ENCODE measurements at places on chromosomes 3 and 15. TPM values are rescaled to one million over a fixed set of nuclear protein-coding genes. Genes with fewer than 3 reads are reported as not detected.

Gene SCAMP2
- 77.9 TPM for total RNA-seq

DNA sequence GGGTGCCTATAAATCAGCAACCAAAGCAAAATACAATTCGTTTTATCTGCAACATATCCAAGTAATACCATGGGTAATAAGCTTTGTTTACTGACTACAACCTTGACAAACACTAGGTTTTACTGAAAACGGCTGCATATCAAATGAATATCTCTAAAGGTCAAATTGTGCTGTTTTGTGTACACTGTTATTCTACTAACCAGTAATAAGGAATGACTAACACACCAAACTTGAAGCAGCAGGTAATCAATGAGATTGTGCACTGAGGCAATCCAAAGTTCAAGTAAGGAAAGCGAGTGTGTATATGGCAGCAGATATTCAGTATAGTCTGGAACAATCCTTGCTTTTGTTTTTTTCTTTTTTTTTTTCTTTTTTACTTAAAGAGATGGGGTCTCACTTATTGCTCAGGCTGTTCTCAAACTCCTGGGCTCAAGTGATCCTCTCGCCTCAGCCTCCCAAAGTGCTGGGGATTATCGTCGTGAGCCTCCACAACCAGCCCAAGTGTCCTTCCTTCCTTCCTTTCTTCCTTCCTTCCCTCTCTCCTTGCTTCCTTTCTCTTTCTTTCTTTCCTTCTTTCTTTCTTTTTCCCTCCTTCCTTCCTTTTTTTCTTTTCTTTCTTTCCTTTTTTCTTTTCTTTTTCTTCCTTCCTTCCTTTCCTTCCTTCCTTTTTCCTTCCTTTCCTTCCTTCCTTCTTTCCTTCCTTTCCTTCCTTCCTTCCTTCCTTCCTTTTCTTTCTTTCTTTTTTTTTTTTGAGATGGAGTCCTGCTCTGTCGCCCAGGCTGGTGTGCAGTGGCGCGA, 34.9 kb downstream of the AP3S2 start:
- DNase-seq: no peak

DNA sequence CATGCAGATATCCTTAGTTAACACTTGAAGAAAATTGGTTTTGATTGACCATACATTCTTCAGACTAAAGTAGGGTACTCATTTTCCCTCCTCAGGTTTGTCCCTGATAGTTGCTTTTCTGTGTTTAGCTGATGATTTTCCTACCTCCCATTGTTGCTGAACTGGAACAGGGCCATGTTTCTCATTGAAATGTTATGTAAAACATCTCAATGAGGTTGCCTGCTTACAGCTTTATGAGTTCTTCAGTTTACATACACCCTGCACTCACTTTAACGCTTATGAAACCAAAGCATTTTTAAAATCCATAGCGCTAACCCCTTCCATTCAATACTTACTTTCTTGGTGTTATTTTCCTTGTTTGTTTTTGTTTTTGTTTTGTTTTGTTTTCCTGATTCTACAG, 61.9 kb downstream of the HMG20A start:
- peak; percentile 39 for DNase-seq

DNA sequence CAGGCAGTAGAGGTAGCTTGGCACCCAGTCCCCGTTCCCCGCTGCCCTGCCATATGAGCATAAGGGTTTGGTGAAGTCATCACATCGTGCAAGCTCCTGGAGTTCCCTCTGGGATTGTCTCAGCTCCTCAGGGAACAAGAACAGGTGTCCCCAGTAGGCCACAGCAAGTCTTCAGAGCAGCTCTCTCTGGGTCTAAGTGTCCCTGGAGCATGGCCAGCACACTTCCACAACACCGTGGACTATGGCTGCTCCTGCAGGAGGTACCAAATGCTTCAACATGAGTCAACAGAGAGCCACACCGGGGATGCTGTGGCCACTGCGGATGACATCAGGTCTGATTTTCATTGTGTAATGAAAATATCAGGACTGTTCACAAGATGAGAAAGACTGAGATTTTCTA, 23.1 kb downstream of the ABHD6 start:
- no peak for DNase-seq

Gene NAALADL2
- total RNA-seq: 0.50 TPM

- DNase-seq: no peak
Measured at GRCh38 chr3:8579096-8579495, 65.5 kb downstream of the SSUH2 start.

Gene MKRN2OS
- not detected for total RNA-seq

DNA sequence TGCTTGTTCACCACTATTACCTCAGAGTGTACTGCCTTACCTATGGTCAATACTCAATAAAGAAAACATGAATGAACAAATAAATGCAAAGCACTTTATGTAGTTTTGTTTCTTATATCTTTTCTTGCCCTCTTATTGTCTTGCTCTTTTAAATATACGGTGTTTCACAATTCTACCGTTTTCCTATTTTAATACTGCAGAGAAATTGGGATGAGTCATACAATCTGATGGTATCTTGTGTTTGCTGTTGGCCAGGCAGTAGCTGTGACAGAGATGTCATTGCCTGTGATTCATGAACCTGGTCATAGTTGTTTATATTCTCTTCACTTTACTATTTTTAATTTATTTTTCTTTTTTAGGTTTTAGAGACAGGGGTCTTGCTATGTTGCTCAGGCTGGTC, 48.3 kb downstream of the SERP1 start:
- peak; percentile 15 for DNase-seq

Gene DOCK3
- total RNA-seq: 0.59 TPM
